ENCODE measurements at places on chromosomes 13 and 19.

DNA sequence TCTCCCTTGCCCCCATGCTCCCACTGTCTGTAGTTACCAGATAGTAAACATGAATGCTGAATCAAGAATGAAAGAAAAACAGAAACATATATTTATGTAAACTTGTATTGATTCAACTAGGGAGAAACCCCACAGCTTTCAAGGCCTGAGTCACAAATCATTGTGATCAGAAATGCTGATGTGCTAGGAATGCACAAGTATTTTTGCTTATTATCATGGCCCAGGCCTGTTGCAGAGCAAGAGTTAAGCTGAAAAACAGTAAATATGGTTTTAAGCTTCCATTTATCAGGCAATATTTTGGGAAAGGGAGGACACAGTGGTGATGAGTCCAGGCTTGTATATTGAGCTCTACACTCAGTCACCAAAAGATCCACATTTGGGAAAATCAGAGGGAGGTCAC lies 669.6 kb downstream of the DIAPH3 start:
- no peak for ATAC-seq

DNA sequence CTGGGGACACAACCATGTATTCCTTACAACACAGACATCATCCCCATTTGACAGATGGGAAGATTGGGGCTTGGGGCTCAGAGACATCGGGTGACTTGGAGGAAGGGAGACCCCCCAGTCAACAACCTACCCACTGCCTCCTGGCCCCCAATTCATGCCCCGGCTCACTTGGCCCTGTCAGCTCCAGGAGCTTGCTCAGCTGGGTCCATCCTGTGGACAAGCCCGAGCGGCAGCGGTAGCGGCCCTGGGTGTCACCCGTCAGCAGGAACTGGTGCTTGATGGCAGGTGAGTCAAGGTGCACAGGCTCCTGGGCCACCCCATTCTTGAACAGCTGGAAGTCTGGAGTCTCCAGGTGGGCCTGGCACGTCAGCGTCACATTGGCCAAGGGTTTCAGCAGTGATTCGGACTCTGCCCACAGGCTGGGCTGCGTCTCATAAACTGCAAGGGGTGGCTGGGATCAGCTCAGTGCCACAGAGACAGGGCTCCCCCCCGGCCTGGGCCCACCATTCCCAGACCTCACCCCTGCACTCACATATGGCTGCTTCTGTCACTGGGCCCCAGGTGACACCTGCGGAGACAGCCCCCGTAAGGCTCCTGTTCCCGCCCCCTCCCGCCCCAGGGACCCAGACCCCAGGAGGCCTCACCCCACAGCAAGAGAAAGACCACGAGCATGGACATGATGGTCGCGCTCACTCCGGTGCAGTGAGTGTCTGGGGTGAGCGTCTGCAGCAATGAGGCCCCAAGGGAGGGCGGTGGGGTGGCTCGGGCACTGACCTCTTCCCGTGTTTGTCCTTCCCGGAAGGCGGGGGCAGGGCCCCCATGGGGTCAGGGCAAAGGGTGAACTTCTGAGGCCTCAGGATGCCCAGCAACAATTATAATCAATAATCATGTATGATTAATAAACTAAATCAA lies at the start of gene A1BG:
Gene A1BG, minus strand, starts transcription at position 733 of the 912 bp plus-strand sequence. Its CDS starts 55 bp downstream, at position 678.
- ATAC-seq, result no peak

DNA sequence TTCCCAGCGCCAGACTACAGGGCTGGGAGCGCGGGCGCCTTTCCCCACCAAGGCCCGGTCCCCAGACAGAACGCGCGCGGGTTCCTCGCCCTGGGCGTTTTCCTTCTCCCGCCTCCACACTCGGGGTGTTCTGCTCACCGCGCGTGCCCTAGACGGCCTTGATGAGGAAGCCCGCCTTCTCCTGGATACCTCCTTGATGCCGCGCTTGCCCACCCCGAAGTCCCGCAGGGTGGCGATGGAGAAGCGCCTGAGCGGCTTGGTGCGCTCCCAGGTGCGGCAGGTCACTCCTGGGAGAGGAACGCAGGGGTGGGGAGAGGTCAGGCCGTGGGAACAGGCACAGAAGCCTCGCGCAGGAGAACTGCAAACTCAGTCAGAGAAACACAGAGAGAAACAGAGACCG lies 34.8 kb downstream of the CYP2B6 start:
- ATAC-seq, result no peak

DNA sequence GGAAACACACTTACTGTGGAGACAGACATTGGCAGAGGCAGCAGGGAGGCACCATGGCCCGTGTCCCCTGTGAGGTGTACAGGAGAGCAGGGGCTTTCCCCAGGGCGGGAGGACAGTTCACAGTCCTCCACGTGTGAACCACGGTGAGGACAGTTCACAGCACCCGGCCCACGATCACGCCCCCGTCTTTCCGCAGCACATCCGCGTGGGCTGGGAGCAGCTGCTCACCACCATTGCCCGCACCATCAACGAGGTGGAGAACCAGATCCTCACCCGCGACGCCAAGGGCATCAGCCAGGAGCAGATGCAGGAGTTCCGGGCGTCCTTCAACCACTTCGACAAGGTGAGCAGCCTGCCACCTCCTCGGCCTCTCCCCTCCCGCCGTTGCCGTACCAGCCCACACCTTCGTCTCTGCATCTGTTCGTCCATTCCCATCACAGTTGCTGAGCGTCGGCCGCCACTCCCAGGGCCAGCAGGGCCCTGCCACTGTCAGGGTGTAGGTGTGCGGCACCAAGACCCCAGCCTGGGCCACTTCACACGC lies 17.4 kb downstream of the CAPN12 start:
- no peak for ATAC-seq

GRCh38 chr13:59447031-59447430 lies 716.7 kb downstream of the DIAPH3 start:
- ATAC-seq, result peak; percentile 29

DNA sequence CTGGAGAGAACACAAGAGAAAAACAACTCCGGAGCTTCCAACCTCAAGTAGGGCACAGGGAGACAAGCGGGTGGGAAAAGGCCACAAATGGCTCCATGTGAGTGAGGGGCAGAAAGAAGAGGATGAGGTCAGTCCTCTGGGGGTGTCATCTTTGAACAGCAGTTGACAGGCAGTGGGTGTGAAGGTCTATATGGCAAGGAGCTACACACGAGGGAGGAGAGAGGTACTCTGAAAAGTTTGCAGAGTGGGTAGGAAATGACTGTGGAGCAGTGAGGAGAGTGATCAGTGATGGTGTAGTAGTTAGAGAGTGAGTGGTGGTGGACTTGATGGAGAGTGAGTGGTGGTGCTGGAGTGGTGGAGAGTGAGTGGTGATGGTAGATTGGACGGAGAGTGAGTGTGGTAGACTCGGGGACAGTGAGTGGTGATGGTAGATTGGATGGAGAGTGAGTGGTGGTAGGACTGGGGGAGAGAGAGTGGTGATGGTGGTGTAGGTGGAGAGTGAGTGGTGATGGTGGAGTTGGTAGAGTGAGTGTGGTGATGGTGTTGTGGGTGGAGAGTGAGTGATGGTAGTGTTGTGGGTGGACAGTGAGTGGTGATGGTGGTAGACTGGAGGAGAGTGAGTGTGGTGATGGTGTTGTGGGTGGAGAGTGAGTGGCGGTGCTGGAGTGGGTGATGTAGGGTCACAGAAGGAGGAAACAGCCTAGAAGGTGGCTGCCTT lies 4.0 kb downstream of the TFDP1 start:
- no peak for ATAC-seq

- ATAC-seq, result no peak
Measured at GRCh38 chr19:38392707-38393308, 4.3 kb downstream of the SPRED3 start.

- ATAC-seq, result no peak
Measured at GRCh38 chr13:21833921-21834320, 163.0 kb downstream of the FGF9 start.

DNA sequence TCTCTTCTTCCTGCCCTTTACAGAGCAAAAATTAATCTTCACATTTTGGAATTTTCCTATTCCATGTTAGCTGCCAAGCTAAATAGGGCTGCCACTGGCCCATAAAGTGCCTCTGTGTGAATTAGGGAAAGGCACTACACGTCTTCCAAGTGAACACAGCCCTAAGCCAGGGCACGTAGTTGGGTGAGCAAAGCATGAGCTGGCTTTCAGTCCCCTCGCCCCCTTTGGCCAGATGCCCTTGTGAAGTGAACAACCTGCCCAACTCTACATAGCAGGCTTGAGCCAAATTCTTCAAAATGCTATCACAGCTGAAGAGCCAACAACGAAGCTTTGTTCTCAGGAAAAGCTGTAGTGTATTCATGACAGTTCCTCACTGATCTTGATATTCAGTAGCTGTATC lies 213.1 kb downstream of the OXGR1 start:
- ATAC-seq, result no peak

- no peak for ATAC-seq
Measured at GRCh38 chr13:66159511-66159910, 1070.6 kb downstream of the PCDH9 start.

GRCh38 chr19:57212109-57212508 lies 18.7 kb upstream of the AURKC start:
- ATAC-seq, result no peak

- ATAC-seq, result no peak
Measured at GRCh38 chr19:29587518-29587986, 18.5 kb upstream of the POP4 start.

DNA sequence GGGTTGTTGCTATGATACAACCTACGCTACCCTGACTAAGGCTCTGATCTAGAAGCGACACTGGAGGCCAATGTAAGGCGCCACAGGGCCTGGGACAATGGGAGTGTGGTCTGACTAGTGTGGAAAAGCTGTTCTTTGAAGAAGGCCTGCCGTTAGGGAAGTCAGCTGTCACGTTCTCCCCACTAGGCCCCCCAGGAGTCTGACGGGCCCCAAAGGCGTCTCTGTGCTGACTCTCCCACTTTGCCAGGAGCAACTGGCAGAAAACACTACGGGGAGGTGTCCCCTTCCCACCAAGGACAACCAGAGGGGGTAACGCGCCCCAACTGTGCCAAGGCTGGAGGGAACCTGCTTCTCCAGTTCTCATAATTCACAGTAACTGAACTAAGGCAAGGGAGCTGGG lies 25.3 kb upstream of the EIF3G start:
- no peak for ATAC-seq

DNA sequence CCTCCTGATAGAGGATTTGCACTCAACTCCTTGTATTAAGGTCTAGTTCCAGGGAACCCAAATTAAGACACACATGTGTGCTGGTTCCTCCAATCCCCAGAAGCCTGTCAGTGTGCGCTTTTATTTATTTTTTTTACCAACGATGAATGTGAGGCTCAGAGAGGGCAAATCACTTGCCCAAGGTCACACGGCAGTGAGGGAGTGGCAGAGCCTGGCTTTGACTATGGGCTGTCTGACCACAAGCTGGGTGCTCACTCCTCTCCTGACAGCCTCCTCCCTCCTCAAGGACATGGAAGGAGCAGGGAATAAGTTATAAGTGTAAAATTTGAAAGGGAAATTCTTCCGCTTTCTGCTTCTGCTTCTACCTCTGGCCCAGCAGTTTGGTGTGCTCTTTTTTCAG lies 48.9 kb downstream of the CYP4F22 start:
- ATAC-seq, result no peak

DNA sequence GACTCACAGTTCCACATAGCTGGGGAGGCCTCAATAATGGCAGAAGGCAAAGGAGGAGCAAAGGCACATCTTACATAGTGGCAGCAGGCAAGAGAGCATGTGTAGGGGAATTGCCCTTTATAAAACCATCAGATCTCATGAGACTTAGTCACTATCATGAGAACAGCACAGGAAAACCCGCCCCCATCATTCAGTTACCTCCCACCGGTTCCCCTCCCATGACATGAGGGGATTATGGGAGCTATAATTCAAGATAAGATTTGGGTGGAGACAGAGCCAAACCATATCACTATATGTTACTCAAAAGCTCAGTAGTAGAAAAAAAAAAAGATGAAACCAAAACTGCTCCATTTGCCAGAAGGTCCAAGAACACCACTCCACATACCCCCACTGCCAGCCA lies 58.5 kb downstream of the DNAJC15 start:
- no peak for ATAC-seq

DNA sequence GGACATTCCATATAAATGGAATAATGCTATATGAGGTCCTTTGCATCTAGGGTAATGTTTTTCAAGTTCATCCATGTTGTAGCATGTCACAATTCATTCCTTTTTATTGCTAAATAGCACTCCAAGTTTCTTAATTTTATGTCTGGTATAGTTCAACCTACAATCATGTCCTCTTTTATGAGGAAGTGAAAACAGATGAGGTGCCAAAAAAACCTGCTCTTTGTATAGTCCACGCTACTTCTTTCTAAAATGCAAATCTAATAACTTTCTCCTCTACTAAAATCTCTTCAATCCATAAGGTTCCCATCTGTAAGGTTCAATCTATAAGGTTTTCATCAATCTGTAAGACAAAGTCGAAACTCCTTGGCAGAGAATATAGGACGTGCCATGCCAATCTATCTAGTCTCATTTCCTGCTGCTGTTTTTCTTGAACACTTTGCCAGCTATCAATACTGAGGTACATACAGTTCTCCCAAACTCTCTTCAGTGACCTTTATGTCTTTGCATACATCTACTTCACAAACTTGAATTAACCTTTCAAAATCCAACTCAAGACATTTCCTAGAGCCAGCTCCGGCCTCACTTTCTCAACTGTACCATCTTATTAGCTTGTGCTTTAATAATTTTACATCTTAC lies 33.7 kb downstream of the INTS6 start:
- no peak for ATAC-seq

DNA sequence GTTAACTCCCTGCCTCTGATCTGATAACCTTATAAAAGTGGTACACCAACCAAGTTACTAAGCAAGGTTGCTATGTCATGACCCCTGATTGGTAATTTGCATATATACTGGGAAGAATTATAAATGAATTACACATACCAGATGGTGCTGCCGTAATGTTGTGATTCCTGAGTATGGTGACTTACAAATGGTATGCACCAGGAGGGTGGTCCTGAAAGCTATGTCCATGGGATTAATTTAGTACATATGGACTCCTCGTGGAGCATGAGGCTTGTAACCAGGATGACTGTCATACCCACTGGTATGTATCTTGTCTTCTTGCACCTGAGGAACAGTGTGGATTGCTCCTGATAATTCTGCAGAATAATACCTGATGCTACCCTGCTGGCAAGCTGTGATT lies 240.6 kb downstream of the GPC6 start:
- no peak for ATAC-seq

GRCh38 chr19:35531291-35531690 lies 2.0 kb upstream of the GAPDHS start:
- no peak for ATAC-seq

- no peak for ATAC-seq
Measured at GRCh38 chr13:36619535-36619934, 54.3 kb upstream of the SERTM1 start.

DNA sequence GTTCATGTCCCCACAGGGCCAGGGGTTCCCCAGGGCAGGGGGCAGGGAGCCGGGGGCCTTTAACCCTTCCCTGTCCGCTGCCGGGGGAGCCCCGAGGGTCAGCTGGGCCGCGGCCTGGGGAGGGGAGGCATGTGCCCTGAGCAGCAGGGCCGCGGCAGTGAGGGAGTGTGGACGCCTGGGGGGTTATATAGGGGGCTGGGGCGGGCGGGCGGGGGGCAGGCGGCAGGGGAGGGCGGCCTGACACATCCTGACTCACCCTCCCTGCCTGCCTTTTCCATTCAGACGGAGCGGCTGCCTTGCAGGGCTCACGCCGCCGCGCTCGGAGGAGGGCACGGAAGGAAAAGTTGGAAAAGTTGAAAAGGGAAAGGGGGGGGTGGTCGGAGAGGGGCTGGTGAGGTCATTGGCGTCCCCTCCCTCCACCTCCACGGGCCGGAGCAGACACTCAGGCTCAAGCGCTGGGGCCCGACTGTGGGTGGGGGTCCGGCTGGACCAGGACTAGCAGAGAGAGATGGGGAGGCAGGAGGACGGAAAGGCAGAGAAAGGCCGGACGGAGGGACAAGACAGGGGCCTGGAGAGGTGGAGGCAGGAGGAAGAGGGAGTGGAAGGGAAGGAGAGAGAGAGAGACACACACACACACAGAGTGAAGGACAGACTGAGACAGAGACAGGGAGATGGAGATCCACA lies at the start of gene IL11:
Gene IL11, minus strand, starts transcription at position 159 of the 684 bp plus-strand sequence. Its CDS starts 153 bp downstream, at position 6.
- ATAC-seq, result peak; percentile 44

- ATAC-seq, result no peak
Measured at GRCh38 chr13:98810746-98811145, 58.3 kb upstream of the SLC15A1 start.
